Activated naive CD4-positive, alpha-beta T cell (primary cell): ENCODE measurements at places on chromosomes 2 and 18.

DNA sequence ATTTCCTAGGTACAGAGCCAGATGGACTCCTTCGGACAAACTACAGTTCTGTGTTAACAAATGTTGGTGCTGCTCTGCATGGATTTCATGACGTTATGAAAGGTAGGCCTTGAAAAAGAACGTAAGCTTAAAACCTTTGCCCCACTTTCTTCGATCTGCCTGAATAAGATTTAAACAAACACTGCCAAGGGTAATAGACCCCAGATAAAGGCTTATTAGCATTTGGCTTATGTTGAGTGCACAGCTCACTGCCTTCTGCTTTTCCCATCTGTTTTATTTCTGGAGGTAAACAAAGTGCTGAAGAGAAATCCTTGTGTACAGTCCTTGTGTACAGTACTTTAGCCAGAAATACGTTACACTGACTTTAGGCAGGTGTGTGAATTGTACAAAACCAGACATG lies 50.0 kb upstream of the STON1 start:
- DNase-seq: no peak

DNA sequence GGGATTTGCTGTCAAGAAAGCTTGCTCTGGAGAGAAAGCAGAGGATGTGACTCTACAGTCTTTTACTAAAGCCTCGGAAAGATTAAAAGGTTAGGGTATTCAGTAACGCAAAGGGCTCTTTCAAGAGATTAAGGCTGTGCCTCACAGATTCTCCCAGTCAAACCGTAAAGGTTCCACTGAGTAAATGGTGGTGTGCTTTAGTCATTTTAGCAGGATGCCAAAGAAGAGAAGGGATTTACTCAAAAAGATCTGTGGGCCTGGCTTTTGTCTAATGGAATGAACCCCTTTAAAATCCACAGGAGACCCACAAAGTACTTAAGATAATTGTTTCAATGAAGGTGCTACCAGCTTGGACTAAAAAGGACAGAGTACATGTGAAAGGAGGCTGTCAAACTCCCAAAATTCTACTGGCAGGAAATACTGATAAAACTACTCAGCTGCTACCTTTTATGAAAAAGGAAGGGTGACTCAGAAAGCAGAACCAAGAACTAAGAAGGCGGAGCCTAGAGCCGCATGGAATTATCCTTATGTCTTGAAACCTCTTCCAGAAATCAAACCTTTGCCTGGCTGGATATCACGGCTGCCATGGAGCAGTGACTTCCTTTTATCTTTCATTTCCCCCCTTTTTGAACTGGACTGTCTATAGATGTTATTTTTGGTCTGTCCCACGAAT lies 670.2 kb upstream of the ZEB2 start:
- no peak for DNase-seq

DNA sequence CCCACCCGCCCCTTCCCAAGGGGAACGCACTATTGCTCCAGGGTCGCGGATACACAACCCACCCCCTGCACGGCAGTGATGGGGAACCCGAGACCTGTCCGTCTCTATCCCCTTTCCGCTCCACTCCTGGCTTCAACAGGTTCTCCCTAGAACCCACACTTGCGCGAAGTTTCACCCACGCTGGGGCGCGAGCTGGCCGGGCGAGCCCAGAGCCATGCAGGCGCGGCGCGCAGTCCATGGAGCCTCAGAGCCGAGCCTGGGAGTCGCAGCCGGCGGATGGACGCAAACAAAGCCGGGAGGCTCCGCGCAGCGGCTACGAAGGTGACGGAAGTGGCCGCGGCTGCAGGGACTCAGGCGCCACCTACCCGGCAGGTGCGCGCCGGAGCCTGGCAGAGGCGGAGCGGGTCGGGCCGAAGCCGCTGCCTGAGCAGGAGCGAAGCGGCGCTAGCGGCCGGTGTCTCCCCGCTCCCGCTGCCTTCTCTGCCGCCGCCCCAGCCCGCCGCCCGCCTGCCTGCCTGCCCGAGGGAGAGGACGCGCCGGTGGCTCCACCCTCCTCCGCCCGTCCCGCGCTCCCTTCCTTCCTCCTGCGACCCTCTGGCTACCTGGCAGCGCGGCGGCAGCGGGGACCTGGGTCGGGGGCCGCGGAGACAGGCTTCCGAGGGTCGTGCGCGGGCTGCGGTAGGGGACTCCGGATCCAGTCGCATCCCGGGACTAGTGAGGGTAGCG lies 14.0 kb downstream of the ALPG start:
- no peak for DNase-seq

- DNase-seq: no peak
These were observed 669.6 kb upstream of the VRK2 start for GRCh38 chr2:57376985-57377384.
